ENCODE measurements at places on chromosomes 6 and 20.

- no peak for DNase-seq
Observed at GRCh38 chr20:5729348-5729747, 20.9 kb upstream of the SHLD1 start.

DNA sequence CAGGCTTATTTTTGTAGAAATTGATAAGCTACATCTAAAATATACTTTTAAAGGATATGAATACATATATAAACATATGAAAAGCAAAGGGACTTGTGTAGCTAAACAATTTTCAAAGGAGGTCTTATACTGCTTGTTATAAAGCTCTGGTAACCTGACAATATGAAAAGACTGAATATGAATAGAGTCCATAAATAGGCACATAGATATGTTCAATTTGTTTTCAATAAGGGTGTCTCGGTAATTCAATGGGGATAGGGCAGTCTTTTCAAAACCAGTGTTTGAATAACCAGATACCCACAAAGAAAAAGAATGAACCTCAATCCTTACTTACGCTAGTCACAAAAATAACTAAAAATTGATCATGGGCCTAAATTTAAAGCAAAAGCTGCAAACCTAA lies 9.3 kb upstream of the MAP3K5 start:
- DNase-seq = no peak

DNA sequence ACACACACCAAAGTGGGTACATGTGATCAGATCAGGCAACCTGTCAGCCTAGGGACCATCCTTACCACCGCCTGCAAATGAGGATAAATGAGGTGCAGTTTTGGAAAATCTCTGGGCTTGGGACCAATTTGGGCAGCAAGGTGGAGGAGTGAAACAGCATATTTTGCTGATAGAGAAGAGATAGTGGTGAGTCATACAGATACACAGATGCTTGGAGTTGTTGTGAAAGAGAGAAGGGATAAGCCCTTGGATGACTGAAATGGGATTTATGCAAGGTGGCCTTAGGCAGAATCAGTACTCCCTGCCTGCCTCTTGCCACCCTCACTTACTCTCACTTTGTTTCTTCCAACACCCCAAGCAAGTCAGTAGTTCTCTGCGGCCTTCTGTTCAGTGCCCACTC lies 34.7 kb downstream of the BMP2 start:
- no peak for DNase-seq

GRCh38 chr6:157568702-157569101 lies 187.7 kb downstream of the ZDHHC14 start:
- no peak for DNase-seq

- DNase-seq = peak; percentile 18
Observed at GRCh38 chr20:53748821-53749421, 155.3 kb upstream of the ZNF217 start.

- DNase-seq = no peak
Observed at GRCh38 chr6:168377484-168377855, 57.9 kb upstream of the DACT2 start.

DNA sequence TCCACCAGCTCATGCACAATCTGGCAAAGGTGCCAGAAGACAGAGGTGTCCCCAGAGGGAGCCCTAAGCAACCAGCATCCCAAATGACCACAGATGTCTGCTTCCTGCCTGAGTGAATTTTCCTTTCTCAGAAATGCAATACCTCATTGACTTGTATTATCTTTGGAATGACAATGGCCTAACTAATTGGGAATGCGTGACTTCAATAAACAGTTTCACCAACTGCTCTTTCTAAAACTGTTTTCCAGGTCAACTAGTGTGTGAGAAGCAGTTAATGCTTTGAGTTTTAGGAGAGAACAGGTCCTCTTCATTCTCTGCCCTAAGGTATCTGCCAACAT lies 108.9 kb upstream of the SNX9 start:
- DNase-seq = no peak

- no peak for DNase-seq
Observed at GRCh38 chr6:52526634-52527033, 50.2 kb downstream of the TRAM2 start.

DNA sequence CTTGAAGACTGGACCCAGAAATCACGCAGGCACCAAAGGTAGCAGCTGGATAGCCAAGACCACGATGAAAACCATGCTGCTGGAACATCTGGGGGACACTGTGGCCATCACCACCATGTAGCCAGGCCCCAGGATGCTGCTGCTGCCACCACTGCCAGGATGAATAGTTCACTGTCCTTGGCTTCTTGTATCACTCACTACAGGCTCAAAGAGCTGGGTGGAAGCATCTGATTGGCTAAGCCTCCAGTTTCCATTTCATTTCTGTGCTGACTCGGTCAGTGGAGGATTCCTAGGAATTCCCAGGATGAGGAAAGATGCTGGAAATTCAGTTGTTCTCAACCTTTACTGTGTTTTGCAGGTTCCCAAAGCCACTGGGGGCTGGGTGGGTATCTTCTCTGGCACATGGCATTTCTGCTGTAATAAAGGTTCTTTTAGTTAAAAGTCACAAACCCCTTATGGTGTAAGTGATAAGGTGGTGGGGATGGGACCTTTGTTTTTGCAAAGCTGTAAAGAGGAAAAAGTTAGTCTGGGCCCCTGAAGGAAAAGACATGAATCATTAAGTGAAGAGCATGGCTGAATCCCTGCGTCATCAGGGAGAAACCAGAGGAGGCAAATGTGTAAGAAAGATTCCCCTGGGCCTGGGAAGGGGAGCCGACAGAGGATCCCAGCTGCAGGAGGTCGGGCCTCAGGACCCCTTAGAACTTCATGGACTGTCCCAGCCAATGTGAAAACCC lies 75.6 kb upstream of the RNF24 start:
- DNase-seq = no peak

DNA sequence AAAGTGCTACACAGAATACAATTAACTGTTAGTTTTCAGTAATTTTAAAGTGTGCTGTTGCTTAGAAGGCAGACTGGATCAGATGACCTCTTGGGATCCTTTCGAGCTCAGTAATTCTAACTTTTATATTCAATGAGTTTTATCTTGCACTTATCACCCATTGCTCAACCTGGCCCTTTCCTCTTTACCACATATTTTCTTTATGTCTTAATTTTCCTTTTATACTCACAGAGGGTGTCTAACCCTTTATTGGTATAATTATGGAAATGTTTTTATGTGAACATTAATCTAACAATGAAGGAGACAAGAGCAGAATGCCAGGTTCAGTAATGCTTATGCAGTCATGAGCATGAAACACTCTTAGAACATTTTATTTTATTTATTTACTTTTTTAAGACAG lies 39.7 kb upstream of the CARMIL1 start:
- DNase-seq = no peak

- DNase-seq = peak; percentile 51
Observed at GRCh38 chr6:11710311-11710761, 68.3 kb downstream of the ADTRP start.

GRCh38 chr20:45817376-45818194 lies 5.1 kb downstream of the UBE2C start:
- no peak for DNase-seq

DNA sequence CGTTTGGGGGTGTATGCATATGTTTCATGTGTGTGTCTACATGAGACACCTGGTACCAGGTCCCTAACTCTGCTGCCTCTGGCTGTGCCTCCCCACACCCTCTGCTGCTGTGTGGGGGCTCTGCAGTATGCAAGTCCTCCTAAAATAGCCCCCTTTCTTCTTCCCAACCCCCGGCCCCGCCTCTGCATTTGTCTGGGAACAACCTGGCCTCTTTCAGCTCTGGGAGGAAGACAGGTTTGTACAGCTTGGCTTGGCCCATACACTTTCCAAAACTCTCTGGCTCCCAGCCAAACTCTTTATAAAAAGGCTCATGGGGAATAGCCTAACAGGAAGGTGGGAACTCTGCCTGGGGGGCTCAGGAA lies 27.1 kb upstream of the EMILIN3 start:
- no peak for DNase-seq

DNA sequence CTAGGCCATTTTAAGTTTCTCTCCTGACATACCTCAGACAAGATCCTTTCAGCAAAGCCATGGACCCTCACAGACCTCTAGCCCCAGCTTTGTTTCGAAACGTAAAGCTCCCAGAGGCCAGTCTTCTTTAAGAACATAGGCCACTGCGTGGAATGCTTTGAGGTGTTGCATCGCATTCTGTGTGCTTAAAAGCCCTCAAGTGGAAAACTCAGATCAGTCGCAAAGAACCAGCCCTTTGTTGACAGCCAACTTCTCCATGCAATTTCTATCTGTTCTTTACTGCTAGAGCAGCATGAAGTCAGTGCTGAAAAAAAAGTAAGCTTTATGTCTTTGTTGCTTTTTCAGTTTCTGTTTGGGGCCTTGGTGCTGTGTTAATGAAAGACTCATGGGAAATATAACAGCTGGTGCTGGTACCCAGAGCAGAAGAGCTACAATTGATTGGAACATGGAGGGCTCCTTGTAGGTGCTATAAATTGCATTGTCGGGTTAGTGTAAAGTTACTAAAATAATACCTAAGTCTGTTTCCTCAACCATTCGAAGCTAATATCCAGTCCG lies 142.6 kb downstream of the MAP3K7 start:
- no peak for DNase-seq

- DNase-seq = no peak
Observed at GRCh38 chr6:159494586-159494972, 198.5 kb downstream of the SOD2 start.

GRCh38 chr6:154106251-154106650 lies 67.2 kb downstream of the OPRM1 start:
- DNase-seq = no peak
